ENCODE measurements at places on chromosomes 6 and 20.

GRCh38 chr6:159017757-159018559 is 18.0 kb upstream of the RSPH3 start:
- DNase-seq: no peak

DNA sequence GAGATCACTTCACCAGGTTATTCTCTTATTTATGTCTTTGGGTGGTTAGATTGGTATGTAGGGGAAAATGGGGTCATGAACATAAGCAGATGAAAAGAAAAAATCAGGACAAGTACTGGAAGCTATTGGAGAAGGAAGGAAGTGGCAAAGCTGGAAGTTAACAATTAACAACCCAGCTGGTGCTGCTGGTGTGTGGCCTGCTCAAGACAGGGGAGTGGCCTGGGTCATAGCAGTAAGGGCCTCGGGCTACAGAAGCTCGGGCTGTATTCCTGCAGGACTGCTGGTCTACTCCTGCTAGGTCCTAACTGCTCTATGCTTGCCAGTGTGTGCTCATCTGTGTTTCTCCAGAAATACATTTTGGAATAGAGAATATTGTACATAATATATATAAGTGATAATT is 19.6 kb downstream of the MYLIP start:
- DNase-seq: no peak

GRCh38 chr20:51661609-51662178 is 106.5 kb downstream of the ATP9A start:
- DNase-seq: no peak

GRCh38 chr20:58433759-58434158 is 44.7 kb downstream of the VAPB start:
- DNase-seq: no peak

GRCh38 chr6:22765015-22765414 is 195.6 kb downstream of the HDGFL1 start:
- no peak for DNase-seq

- DNase-seq: no peak
These were observed 5.9 kb downstream of the IP6K3 start for GRCh38 chr6:33740794-33741193.

GRCh38 chr6:147040121-147040910 is 163.9 kb upstream of the STXBP5 start:
- no peak for DNase-seq

All from NT2/D1 (cell line).